ENCODE measurements at places on chromosomes 7 and 10. TPM values are rescaled to one million over a fixed set of nuclear protein-coding genes. Genes with fewer than 3 reads are reported as not detected.

- DNase-seq, result no peak
These were observed 13.2 kb upstream of the AQP1 start for GRCh38 chr7:30898411-30898810.

GRCh38 chr10:126417220-126417825, 29.0 kb upstream of the ADAM12 start:
- DNase-seq, result no peak

DNA sequence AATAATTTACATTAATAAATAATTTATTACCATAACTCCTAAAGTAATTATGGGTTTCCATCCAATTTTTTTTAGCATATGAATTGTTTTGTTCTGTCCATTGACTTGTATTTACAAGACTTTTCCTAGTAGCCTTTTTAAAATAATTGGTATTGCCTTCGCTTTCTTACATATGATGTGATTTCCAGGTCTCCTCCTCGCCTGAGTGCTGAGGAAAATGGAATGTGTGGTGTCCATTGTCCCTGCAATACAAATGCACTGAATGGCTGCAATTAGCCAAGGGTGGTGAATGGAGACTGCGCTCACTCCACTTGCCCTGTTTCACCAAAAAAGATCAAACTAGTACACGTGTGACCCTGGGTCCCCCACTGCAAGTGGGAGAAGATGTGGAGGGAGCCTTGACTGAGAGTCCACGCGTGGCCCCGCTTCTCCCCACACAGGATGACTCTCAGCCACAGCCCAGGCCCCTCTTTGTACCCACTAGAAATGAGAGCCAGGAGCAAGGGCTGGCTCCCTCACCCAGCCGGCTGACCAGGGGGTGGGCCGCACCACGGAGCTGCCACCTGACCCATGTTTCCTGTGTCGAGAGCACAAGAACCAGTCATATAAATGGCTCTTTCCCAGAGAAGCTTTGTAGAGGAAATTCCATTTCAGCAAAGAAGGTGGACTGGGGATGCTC, 52.6 kb downstream of the FAM53B start:
- no peak for DNase-seq

DNA sequence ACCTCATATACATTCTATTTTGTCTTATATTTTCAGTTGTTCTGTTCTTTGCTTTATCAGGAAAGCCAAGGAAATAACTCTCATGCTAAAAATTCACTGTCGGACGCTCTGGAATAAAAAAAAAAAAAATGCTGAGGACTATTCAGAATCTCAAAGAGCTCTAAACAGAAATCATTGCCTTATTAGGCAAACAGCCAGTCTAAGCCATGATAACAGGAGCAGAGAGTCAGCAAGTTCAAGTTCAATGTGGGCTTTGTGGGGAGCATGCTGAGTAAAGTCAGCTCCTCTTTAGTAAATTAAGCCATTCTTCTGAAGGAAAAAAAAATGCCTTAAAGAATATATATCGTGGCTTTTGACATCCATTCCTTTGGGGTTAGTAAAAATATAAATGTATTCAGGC, 13.6 kb upstream of the FAM13C start:
- no peak for DNase-seq

DNA sequence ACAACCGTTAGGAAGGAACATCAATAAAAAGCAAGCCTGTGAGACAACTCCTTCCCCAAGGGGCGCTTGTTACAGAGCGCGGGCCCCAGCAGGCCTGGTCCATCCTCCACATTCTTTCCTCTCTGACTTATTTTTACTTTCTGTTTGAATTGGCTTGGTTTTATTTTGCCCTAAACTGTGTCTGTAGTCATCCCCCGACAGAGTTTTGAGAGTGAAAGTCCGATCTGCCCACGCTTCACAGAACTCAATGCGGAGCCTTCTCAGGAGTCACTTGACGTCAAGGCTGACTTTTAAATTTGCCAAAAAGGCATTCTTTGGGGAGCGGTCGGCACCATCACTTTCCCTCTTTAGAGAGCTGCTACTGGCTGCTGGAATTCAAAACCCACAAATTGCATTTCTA, 150.1 kb upstream of the KLF6 start:
- DNase-seq, result no peak

- DNase-seq, result no peak
These were observed 25.1 kb downstream of the AQP1 start for GRCh38 chr7:30936650-30937245.

DNA sequence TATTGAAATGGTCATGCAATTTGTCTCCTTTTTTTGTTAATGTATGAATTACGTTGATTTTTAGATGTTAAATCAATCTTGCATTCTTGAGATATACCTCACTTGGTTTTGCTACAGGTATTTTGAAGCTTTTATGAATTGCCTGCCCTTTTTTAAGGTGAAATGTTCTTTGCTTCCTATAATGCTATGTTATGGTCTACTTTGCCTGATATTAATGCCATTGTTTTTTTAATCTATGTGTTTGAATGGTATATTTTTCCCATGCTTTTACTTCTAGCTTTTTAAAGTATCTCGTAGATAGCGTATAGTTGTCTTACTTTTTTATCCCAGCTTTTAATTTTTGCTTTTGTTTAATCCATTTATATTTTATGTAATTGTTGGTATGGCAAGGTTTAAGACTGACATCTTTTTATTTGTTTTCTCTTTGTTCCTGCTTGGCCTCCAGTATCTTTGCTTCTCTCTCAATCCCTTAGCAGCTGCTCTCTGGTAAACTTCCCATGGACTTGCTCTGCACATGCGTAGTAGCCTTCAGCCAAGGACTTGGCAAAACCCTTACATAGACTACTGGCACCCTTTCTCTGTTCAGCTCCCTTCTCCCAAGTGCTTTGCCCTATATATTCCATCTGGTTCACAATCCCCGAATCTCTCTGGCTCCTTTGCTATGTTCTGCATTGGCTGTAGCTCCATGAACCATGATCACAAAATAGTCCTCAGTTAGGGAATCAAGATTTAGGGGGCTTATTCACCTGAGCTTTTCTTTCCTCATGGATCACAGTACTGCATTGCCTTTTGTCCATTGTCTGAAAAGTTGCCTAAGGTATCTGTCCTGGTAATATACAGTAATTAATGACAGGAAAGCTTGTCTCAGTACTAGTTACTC, 8.4 kb downstream of the TRIM24 start:
- no peak for DNase-seq

Gene ANKRD2
- 1.8 TPM for total RNA-seq

Gene PON3
- not detected for total RNA-seq

Gene HOXA4
- 2.6 TPM for total RNA-seq

DNA sequence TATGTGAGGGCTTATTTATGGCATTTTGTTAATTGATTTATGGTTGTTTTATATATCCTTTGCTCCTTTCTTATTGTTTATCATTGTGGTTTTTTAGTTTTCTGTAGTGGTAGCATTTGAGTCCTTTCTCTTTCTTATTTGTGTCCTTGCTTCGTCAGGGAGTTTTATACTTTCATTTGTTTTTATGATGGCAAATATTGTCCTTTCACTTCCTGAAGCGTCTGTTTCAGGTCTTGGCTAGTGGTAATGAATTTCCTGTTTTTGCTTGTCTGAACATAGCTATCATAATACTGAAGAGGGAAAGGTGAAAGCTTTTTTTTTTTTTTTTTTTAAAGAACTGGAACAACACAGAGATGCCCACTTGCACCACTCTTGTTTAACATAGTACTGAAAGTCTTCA, 228.2 kb downstream of the ATRNL1 start:
- no peak for DNase-seq

- DNase-seq, result no peak
These were observed 37.5 kb downstream of the PFKFB3 start for GRCh38 chr10:6240254-6240653.

Gene PPP1R3A
- total RNA-seq, result not detected

DNA sequence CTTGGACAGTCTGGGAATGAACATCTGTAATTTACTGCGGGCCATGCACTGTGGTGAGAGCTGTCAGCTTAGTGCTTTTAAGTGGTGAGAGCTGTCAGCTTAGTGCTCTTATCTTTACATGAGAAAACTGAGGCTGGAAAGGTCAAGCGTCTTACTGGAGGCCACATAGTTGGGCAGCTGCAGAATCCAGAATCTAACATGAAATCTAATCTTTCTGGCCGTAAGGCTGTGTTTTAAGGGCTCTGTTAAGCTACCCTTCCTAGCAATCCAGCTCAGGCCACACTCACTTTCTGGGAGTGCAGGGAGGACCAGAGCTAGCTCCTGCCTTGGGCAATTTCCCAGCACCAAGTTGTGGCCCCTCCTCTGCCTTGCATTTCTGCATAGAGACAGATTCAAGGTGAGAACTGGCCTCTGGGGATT, 70.2 kb downstream of the SORCS3 start:
- DNase-seq, result no peak

DNA sequence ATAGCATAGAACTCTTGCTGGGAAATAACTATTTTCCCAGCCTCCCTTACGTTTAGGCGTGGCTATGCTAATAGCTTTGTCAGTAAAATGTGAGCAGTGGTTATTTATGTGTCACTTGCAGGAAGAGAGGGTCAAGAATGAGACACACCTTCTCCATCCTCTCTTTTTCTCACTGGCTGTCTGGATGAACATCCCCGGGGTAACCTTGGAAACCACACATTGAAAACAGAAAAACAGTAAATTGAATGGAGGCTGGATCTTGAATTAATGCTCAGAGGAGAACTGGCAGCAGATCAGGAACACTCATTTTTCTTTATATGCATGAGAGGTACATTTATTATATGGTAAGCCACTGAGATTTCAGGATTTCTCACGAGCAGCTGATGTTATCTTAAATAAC, 127.6 kb downstream of the DNAJB9 start:
- DNase-seq, result no peak

DNA sequence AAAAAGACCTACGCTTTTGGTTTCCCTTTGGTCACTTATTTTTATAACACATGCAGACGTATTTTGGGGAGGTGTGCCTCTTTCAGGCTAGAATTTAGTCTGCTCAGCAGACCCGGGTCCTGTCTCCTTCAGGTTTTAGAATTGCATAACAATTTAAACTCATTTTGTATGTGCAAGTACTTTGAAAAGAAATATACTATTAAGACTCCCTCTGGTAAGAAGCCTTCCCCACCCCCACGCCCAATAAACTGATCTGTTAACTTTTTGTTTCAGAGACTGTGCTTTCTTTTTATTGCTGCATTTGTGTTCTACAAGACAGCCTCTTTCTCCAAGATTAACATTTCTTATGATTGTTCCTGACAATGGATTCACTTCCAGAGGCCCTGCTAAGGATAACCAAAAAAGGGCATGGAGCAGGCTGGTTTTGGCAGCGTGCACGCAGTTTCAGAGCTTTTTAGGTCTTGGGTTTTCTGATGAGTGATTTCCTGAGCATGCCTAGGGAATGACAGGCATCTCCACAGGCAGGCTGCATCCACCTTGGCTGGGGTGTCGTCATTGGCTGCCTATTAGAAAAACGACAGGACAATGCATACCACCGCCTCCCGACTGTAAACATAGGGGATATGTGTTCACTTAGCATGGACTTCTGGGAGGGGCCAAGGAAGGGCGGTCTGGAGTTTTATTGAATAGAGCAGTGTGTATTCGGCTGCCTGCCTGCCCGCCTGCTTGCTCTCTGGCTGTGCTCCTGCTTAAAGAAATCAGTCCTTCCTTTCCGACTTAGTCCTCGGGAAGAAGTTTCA, at the start of gene CALD1:
Gene CALD1 (plus strand): TSS at position 694 of the 800 bp plus-strand sequence. CDS start 88,100 bp downstream, outside the sequence.
- DNase-seq, result peak; percentile 94

Gene ACSL5
- 0.68 TPM for total RNA-seq

- DNase-seq, result no peak
These were observed 4.5 kb downstream of the TMEM243 start for GRCh38 chr7:87215046-87215445.

DNA sequence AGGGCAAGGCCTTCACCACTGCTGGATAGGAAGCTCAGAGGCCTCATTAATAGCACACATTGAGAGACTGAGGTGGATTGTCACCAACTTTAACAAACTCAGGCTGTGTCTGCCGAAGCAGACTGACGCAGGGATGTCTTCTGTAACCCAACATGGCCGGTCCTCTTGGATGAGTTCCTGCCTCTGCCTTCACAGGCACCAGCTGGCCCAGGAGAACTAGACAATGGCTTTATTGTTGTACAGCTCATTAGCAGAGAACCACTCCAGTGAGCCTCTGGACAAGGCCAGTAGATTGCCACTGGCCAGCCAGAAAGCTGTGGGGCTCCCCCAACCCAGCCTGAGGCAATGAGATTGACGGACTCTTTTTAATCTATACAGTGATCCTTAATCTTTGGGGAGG, 9.4 kb downstream of the NODAL start:
- no peak for DNase-seq

GRCh38 chr7:27104341-27105058, 2.0 kb upstream of the HOXA2 start:
- no peak for DNase-seq

Gene CPN1
- not detected for total RNA-seq

GRCh38 chr7:80726666-80727065, 88.2 kb downstream of the CD36 start:
- DNase-seq, result no peak

- DNase-seq, result no peak
These were observed 15.7 kb upstream of the MACC1 start for GRCh38 chr7:20232848-20233247.

GRCh38 chr7:34225193-34225592, 319.9 kb downstream of the BMPER start:
- DNase-seq, result no peak

DNA sequence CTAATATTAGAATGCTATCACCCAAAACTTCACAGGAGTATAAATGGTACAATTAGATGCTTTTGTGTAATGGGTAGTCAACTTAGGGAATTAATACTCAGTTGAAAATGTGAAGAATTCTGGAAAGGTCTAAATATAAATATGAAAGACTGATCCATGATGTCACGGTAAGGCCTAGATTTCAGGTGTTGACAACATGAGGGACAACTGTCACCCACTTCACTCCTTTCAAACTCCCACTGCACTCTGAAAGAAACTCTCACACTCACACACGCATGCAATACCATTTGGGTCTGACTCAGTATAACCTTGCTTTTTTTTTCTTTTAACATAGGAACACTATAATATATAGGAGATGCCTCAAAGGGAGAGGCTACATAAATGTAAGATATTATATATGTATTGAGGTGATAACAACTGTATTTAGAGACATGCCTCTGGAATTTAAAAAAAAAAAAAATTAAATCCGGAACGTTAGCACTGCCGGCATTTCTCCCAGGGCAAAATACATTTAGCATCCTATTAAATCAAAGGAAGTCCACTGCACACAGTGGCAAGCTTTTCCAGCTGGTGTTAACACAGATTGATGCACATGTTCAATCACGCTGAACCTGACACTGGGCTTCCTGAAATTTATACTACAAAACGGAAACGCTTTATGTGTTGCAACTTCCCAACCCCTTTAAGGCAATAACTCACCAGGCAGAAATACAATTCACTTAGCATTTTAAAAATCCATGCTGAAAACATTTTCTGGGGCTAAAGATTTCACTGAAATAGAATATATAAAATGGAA, 74.9 kb downstream of the RSU1 start:
- DNase-seq, result no peak
